ENCODE measurements at places on chromosomes 2 and 18.

DNA sequence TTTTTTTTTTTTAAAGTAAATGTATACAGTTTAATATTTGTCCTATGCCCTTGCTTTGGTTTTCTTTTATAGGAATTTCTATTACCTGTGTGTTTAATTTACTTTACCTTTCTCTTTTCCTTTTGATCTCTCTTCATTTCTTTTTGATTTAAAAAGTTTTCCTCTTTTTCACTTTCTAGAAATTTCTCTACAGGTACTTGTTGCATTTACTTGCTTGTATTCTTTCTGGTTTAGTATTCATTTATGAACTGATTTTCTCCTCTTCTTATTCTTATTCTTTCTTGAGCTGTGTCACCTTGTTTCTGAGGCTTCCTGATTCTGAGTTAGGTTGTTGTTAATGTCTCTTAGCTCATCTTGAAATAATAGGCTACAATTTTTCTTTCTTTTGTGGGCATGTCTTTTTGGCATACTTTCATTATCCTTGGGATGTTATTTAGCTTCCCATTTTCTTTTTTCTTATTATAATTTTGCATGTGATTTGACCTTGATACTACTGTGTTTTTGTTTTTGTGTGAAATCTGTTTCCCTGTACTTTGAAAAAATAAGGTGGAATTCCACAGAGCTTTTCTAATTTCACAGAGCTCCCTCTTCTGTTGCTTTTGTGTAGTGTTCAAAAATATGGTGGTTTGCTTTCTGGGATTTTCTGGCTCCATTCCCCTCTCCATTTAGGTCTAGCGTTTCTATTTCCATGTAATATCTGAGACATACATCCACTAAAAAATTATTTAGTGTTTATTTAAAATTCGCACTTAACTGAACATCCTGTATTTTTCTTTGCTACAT lies 25.5 kb upstream of the ALMS1 start:
- DNase-seq = no peak

DNA sequence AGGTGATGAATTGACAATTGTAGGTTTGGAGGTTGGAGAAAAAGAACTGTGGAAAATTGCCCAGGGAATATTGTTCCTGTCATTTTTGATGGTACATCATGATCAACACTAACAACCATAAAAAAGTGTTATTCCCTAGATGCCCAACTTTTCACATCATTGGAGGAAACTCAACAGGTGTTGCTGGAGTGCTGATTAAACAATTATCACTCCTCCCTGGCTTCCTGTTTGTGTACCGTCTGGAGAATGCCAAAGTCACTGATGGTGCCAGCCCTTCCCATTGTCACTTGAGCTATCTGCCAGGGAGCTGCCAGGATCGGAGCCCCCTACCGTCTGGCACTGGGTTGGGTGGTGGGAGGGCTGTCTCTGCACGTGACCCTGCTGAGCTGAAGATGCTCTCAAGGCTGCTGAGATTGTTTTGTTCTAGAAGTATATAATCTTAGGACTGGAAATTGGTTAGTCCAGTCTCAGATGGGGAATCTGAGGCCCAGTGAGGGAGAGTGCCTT lies 156.9 kb downstream of the PRKCE start:
- no peak for DNase-seq

GRCh38 chr2:168316073-168316440 lies 68.7 kb upstream of the STK39 start:
- DNase-seq = no peak

DNA sequence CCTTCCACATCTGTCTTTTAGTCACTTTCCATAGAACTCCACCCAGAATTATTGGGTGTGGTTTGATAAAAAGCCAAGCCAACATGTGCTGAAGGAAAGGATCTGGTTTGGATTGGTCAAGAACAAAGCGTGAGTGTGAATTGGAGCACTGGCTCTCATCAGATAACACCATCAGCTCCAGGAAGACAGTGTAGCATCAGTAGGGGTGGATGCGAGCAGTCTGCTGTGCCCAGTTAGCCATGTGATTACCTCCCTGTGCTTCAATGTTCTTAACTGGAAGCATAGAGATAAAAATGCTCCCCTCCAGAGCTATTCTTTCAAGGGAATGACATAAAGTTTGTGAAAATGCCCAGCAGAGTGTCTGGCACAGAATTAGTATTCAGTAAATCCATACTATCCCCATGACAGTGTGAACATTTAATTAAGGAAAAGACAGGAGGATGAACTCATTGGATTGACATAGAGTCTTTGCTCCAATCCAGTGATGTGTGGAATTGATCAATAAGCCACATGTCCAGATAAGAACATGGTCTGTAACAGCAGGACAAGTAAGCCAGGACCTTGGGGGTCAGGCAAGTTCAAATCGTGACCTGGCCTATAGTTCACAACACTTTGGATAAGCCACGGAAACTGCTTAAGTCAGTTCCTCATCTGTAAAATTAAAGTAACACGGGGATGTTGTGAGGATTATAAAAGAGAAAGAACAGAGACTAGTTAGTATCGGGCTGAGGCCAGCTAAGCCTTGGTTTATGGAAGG lies 68.0 kb downstream of the FAM124B start:
- no peak for DNase-seq

DNA sequence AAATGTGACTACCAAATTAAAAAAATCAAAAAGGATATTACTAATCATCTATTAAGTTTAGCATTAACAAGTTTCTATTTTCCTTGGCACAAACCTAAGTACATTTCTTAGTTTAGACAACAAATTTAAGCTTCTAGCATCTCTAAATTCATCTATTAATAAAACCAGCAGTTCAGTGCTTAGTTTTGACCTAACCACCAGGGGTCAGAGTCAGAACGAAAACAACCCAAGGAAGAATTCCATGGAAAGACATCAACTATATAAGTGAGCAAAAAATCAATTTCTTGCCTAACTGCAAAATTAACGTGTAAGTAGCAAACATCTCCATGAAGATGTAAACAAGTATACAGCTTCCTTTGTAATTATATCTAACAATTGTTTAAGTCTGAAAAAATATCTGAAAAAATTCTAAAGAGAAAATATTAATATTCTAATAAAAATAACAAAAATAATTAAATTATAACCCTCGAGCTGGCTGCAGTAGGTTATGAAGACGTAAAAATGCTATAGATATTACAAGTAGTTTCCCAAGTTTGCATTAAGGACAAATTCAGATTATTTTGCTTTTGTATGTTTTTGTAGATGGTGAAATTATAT lies 83.7 kb downstream of the CERKL start:
- no peak for DNase-seq

DNA sequence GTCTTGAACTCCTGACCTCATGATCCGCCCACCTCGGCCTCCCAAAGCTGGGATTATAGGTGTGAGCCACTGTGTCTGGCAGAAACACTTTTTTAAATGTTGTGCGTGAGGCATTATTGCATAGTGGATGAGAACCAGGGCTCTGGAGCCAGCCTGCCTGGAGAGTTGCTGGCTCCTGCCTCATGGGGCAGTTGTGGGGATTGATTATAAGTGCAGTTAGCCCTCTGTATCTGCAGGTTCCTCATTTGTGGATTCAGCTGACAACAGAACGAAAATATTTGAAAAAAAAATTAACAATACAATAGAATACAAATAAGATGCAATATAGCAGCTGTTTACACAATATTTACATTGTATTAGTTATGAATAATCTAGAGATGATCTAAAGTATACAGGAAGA lies 129.4 kb upstream of the EML6 start:
- no peak for DNase-seq

DNA sequence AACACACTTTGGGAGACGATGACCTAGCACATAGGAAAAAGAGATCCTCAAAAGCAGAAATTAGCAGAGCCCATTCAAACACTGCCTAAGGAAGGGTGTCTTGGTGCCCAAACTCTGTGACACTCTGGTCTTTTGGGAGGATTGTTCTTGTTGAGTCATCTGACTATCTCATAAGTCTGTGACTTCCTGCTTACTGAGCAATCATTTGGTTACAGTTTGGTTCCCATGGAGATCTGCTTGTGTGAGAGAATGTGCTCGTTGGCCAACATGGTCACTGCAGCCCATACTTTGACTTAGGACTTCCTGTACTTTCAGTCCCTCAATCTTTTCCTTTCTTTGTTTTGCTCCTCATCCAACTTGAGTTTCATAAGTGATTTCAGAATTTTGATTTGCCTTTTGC lies 602.9 kb downstream of the NYAP2 start:
- DNase-seq = no peak

- no peak for DNase-seq
These were observed 59.7 kb downstream of the CLIP4 start for GRCh38 chr2:29174937-29175336.

DNA sequence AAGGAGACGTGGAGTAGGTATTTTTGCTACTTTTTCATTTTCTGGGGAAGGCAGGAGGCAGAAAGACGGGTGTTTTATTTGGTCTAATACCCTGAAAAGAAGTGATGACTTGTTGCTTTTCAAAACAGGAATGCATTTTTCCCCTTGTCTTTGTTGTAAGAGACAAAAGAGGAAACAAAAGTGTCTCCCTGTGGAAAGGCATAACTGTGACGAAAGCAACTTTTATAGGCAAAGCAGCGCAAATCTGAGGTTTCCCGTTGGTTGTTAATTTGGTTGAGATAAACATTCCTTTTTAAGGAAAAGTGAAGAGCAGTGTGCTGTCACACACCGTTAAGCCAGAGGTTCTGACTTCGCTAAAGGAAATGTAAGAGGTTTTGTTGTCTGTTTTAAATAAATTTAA lies 3.4 kb downstream of the FZD7 start:
- no peak for DNase-seq

GRCh38 chr2:72325592-72326422 lies 178.1 kb upstream of the CYP26B1 start:
- no peak for DNase-seq

DNA sequence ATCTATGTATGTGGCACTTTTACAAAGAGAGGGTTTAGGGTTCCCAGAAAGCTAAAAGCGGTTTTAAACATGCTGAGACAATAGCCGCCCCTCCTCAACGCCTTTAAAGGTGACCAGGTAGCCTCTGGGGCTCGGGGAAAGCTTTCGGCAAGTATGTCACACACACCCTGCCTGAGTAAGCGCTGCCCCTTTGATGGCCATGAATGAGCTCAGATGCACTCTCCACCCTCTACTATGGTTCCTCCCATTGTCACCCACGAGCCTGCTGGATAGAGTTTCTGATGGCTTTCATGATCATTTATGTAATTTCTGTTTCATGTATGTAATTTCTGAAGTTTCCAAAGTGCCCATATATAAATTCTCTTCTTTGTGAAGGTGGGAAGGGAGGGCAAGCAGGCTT lies 44.1 kb upstream of the GRHL1 start:
- no peak for DNase-seq

DNA sequence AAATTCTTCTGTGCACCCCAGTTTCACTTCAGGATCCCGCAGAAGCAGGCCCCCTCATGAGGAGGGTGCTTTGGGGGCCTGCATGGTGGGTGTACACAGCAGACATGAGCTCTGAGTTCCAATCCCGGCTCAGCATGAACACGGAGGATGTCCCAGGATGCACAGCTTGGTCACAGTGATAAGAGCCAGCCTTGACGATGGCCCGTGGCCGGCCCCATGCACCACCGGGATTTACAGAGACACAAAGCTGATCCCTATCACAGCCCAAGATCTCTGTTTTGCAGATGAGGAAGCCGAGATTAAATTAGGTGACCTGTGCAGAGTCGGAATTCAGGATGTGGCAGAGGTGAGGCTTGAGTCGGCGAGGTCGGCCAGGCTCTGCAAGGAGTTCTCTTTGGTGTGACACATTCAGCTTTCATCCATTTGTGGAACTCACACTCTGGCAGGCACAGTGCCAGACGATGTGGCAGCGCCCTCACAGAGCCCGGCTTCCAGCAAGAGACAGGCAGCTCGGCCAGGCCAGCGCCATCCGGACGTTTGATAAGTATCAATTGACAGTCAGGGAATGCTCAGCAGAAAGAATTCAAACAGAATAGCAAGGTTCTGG lies 456.3 kb upstream of the MYT1L start:
- no peak for DNase-seq

DNA sequence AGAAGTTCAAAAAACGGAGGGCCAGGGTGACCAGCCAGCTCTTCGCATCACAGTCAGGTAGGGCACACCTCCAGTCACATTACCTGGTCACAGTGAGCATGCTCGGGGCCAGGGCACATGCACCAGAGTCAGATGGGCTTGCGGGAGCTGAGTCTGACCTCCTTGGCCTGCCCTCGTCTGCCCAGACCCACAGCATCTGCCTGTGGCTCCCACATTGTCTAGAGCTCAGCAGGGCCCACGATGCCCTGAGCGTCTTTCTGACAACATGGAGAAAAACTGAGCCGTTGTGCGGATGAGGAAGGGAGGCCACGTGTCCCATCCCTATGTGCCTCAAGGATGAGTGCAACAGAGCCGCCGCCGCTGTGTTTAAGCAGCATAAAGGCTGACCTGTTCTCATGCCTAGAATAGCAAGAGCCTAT lies 37.6 kb downstream of the CRACDL start:
- peak; percentile 14 for DNase-seq

GRCh38 chr2:189783451-189783926 lies 650 bp downstream of the ORMDL1 start:
- DNase-seq = no peak

DNA sequence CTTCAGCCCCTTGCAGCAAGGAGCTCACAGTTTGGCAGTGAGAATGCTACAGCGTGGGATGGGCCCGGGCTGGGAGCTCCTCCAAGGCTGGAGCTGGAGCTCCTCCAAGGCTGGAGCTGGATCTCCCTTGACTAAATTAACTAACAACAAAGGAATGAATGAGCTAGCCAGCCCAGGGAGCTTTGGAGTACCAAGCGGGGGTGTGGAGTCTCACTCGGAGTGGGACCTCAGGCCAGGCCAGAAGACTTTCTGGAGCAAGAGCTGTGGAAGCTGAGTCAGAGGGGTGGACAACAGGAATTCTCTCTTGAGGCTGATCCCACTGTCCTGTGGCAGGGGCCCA lies 244.7 kb upstream of the HS6ST1 start:
- DNase-seq = no peak

- no peak for DNase-seq
These were observed 34.1 kb downstream of the SS18 start for GRCh38 chr18:26056291-26056690.

DNA sequence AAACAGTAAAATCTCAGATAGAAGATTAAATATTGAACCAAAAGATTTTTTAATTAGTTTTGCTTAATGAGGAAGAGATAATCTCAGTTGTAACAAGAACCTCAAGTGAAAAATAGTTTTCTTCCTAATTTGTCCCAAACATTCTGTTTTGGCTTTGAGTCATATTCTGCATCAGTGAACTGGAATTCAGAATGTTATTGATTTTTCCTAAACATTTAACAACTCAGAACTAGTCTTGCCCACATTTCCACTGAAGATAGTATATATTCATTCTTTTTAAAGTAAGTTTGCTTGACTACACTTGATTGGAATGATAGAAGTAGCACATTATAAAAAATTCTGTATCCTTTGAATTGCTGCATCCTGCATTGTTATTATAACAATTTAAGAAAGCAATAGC lies 85.7 kb upstream of the UGP2 start:
- no peak for DNase-seq

- no peak for DNase-seq
These were observed 135.9 kb upstream of the SIX3 start for GRCh38 chr2:44805401-44806235.

GRCh38 chr2:218406949-218407618 lies 7.4 kb downstream of the CTDSP1 start:
- DNase-seq = no peak

- DNase-seq = no peak
These were observed 87.1 kb downstream of the PXDN start for GRCh38 chr2:1656961-1657841.
